ENCODE measurements at places on chromosomes 1 and 21.

- DNase-seq, result peak; percentile 89
These were observed 529 bp upstream of the PRMT2 start for GRCh38 chr21:46634966-46635323.

DNA sequence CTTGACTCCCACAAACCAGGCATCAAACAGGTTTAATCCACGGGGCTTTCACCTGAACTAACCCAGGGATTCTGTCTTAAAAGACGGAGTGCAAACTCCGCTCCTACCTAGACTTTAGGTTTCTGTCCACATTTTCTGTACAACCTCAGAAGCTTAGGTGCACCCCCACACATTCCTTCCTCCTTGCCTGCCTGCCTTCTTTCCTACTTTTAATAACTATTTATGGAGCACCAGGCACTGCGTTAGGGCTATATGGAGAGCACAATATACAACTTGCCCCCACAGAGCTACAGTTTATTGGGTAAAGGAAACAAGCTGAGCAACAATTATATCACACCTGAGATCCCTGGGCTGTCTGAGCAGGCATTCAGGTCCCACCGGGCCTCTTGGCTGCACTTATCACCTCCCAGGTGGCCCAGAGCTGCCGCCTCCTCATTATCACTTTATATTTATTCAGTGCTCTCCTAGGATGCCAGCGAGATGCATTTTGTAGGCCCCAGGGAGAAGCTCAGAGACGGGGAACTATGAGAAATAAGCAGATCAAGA lies 64.1 kb downstream of the DNTTIP2 start:
- no peak for DNase-seq

DNA sequence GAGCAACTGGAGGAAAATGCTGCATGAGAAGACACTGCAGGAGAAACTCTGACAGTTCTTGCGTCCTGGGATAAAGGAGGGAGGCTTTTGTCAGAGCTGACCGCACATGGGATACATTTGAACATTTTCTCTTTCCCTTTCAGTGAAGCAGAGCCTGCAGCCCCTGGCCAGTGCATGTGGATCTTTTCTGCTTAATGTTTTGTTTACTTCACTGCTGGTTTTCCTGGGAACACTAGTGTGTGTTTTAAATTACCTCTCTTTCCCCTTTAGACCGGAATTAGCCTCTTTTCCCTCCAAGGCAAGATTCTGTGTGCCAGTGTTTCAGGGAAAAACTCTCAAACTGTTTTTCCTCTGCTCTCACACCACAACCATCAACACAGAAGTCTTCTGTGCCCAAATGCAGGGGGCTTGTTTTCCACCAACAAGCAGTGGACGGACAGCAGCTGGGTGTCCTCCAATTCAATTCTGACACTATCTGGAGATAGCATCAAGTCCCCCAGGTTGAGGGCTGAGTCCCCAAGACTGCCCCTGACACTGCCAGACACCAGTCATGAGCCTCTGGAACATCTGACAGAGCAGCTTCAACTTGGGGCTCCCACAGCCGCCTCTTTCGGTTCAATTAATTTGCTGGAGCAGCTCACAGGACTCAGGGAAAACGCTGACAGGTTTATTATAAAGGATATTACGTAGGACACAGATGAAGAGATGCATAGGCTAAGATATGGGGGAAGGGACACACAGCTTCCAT lies 136.2 kb downstream of the RHOU start:
- no peak for DNase-seq

DNA sequence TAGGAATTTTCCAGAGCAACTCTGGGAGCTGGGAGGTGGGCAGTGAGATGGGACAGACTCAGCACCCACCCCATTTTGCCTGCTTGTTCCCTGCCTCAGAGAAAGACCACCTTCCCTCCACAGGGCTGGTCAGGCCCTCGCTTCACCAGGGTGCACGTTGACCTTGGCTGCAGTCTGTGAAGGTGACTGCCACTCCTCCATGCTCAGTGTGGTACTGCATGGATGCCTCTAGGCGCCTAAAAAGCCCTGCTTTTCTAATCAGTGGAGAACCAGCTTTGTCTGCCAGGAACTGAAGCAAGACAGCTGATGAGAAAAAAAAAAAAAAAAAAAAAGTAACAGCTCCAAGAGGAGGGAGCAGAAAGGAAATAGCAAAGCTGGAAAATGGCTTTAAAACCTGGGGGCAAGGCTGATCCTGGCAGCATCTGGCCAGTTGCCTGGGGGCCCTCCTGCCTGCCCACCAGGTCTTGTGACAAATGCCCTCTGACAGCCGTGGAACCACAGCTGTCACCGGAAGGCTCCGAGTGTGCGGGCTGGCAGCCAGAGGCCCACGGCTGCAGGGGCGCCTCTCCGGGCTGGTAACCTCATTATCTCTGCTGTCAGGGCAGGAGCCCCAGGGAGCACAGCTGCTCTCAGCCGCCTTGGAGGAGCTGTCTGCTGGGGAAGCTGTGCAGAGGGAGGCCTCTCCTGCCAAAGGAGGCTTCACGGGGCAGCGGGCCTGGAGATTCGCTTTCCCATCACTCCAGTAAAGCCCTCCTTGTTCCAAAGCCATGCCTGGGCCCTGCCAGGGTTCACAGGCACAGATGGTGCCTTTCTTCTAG lies 13.7 kb downstream of the KIAA1614 start:
- peak; percentile 9 for DNase-seq

- DNase-seq, result no peak
These were observed 76.5 kb downstream of the TENT5C start for GRCh38 chr1:117682372-117682771.

DNA sequence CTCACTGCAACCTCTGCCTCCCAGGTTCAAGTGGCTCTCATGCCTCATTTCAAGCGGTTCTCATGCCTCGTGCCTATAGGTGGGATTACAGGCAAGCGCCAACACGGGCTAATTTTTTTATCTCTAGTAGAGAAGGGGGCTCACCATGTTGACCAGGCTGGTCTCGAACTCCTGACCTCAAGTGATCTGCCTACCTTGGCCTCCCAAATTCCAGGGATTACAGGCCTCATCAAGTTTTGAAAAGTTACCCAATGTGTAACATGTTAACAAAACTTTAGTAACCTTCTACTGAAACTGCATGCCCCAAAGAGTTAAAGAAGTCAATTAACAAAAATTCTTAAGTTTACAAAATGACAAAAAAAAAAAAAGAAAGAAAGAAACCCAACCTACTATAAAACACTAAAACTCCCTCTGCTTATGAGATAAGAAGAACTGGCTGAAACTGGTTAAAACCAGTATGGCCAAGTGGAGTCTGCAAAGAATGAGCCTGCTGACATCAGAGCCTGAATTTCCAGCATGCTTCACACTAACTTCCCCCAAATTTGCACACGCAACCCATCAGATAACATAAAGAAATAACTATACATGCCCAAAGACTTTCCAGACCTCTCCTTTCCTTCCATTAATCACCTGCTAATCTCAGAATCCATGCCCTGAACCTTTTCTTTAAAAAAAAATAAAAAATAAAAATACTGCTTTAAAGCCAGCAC lies 25.5 kb upstream of the PSMG1 start:
- DNase-seq, result peak; percentile 50

DNA sequence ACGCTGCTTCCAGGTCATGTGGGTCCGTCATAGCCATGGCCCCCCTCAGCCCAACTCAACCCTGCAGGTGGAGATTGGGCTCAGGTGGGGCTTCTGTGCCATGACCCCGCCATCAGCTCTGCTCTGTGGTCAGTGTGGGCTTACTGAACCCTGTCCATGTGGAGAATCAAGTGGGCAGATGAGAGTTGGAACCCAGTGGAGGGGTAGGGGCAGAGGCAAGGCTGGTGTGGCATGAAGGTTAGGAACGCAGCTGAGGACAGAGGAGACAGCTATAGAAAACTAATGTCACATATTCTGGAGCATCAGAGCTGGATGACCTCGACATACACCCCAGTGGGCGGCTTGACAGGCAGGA lies 355.9 kb downstream of the PTPRU start:
- DNase-seq, result no peak

DNA sequence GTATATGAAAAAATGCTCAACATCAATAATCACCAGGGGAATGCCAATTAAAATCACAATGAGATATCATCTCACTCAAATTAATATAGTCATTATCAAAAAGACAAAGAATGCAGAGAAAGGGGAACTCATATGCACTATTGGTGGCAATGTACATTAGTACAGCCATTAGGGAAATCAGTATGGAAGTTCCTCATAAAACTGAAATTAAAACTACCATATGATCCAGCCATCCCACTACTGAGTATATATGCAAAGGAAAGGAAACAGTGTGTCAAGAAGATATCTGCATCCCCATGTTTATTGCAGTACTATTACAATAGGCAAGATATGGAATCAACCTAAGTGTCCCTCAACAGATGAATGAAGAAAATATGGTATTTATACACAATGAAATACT lies 32.1 kb upstream of the TEKT2 start:
- DNase-seq, result no peak

DNA sequence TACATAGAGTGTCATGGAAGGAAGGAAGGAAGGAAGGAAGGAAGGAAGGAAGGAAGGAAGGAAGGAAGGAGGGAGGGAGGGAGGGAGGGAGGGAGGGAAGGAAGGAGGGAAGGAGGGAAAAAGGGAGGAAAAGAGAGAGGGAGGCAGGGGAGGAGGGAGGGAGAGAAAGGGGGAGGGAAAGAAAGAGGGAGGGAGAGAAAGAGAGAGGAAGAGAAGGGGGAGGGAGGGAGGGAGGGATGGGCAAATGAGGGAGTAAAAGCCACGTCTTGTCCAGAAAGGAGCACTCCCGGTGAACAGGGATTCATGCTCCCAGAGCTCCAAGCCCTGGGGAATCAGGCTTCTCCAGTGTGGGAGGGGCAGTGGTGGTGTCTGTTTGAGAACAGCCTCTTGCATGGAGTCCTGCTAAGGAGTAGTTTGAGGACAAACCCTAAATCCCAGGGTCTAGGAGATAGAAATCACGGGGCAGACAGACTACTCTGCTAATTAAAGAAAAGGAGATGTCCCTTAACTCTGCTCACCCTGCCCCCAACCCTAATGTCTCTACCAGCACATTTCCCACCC lies 71.6 kb downstream of the TAS1R2 start:
- no peak for DNase-seq

DNA sequence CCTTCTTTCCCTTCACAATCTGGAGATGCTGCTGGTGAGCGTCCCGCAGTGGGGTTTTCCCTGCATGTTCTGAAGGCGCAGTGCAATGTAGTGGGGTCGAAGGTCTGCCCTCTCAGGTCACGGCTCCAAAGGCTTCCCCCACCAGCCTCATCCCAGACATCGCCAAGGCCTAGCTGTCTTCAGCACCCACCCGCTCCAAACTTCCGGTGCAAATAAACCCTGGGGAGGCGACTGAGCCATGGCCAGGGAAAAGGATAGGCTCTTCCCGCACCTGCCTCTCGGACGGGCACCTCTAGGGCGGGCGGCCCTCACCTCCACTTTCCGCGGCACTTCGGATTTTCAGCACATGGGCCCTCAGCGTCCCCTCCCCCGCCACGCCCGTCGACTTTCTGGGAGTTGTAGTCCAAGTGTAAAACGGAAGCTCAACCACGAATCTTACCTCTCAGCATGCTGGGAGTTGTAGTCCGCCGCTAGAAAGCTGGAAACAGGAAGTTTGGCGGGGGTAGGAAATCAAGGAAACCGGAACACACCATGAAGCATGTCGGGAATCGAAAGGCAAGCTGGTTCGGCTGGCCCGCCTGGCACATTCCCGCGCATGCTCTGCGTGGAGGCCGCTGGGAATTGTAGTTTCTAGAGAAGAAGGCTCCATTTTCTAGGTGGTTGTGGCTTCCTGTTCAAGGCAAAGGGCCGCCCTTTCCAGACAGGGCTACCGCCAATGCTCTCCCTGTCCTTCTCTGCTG lies at the start of gene MRPL24:
Gene MRPL24, minus strand, starts transcription at position 348 of the 740 bp plus-strand sequence. CDS start 2,384 bp downstream, outside the sequence.
- DNase-seq, result peak; percentile 99

DNA sequence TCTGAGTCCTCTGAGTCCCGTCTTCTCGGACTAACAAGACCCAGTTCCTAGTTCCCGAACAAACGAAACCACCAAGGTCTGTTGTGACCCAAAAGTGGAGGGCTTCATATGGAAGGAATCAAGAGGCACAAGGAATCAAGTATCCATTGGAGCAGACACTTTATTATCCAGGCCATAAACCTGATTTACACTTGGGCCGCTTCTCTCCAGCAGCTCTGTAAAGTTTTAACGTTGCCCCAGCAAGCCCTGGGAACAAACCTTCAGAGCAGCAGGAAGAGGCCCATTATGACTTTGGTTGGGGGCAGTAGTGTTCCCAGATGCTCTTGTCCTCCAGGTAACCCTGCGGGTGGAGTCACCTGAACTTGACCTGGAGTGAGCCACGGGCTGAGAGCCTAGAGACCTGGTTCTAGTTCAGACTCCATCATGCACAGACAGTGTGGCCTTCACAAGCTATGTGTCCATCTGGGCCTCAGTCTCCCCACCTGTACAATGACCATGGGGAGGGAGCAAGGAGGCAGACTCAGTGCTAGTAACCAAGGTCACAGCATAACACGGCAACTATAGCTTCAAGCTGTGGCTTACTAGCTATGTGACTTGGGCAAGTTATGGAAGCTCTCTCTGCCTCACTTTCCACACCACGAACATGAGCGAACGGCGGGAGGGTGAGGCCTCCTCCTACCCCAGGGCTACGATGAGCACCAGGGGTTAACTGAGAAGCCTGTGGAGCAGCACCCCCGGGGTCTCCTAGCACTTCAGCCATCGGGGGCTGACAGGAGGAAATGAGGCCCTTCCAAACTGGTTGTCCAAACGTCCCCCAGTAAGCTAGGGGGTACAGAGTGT lies 95.7 kb downstream of the GLIS1 start:
- DNase-seq, result no peak

DNA sequence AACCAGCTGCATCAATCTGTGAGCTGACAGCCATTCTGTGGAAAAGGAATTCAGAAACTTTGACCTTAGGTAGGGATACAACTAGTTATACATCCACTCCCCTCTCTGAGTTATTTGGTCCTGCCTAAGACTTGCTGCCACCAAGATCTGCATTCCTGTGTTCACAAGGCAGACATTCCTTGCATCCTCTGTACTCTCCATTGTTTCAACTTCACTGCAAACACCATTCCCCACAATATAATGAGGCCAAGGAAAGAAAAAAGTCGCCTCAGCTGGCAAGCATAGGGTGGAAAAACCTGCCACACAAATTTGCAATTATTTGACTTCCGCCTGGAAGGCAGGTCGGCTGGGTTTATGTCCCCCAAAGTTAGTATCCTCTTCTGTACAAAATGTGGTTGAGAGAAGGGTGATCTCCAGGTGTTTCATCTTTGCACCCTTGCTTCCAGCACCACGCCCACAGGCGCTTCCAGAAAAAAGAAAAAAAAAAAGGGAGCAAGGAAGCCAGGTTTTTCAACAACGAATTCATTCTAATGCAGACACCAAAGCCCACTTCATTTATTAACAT lies 676 bp upstream of the CTTNBP2NL start:
- peak; percentile 30 for DNase-seq

- no peak for DNase-seq
These were observed 16.5 kb downstream of the CCDC30 start for GRCh38 chr1:42479621-42480020.
